ENCODE measurements at places on chromosomes 6 and 20.
A peak's percentile ranks its signal among the peaks of the same experiment; 100 is the strongest.

- DNase-seq, result no peak
Observed at GRCh38 chr6:139485742-139486475, 111.5 kb upstream of the CITED2 start.

DNA sequence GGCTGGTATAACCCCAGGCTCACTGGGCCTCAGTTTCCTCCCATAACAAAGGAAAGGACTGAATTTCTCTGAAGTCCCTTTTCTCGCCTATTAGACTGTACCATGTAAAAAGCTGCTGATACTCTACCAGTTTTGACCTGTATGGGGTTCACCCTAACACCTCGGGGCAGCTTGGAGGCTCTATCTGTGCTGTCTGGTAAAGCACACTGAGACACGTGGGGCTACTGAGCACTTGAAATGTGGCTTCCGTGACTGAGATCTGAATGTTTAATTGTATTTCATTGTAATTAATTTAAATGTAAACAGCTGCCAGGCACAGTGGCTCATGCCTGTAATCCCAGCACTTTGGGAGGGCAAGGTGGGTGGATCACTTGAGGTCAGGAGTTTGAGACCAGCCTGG lies 24.0 kb downstream of the BMP7 start:
- DNase-seq, result no peak

DNA sequence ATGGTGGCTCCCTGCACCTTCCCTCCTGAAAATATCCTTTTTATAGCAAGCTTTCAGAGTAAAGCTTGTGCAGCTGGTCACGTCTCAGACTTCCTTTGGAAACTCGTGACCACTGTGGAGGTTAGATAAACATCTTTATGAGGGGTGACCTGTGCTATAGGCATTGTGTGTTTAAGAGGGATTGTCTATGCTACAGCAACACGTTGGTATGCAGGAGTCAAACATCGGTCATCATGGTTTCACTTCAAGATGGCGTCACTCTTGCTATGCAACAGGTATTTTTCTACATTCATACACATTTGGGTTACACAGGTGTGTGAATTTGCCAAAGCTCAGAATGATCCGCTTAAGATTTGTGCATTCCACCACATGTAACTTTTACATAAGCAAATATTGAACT lies 14.6 kb upstream of the BLCAP start:
- DNase-seq, result no peak

- DNase-seq, result no peak
Observed at GRCh38 chr6:118080547-118080946, 173.5 kb downstream of the SLC35F1 start.

- DNase-seq, result no peak
Observed at GRCh38 chr6:126923807-126924206, 194.7 kb upstream of the RSPO3 start.

GRCh38 chr6:13762611-13763441 lies 51.2 kb upstream of the RANBP9 start:
- DNase-seq, result peak; percentile 96

GRCh38 chr20:33411711-33412483 lies 10.6 kb upstream of the CDK5RAP1 start:
- no peak for DNase-seq

DNA sequence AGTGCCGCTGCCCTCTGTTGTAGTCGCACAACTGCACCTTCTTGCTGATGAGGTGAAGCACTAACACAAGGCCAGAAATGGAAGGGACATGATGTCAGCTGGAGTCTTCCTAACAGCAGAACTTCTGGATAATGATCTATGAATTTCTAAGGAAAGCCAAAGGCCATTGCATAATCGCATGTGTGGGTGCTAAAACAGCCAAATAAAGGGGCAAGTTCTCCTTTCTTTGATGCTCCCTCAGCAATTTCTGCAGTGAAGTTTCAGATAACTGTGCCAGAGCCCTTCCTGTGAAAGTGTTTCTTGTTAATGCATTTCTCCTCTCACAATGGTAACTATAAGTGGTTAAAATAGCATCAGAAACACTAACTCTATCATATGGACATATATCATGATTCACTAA lies 8.0 kb upstream of the F13A1 start:
- DNase-seq, result peak; percentile 50

DNA sequence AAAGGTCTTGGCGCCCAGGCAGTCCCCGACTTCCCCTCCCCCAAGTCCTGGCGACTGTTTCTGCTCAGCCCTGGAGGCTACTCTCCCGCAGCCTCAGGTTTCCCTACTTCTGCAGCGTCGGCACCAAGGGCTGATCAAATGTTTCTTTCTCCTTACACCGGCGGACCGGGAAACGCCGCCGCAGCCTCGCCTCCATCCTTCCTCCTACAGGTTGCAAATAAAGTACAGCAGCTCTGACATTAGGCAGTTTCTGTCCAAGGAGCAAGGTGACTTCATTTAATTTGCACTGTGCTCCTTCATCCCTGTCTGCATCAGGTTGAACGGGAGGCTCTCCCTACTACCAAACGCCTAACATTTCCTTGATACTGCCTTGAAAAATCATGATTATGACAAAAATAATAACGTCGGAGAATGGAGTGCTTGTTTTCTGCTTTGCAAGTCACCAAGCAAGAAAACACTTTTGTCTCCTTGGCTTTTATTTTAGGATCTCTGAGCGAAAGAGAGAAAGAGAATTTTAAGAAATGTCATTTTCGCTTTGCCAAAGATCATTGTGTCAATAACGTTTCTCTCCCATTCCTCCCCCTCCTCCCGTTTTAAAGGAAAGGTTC lies 1.0 kb downstream of the CLIC5 start:
- peak; percentile 7 for DNase-seq

- DNase-seq, result peak; percentile 91
Observed at GRCh38 chr6:121652726-121653623, 217.5 kb downstream of the GJA1 start.

- no peak for DNase-seq
Observed at GRCh38 chr20:8646716-8647115, 422.2 kb upstream of the PLCB4 start.

GRCh38 chr6:40882323-40882997 lies 156.6 kb downstream of the UNC5CL start:
- no peak for DNase-seq

DNA sequence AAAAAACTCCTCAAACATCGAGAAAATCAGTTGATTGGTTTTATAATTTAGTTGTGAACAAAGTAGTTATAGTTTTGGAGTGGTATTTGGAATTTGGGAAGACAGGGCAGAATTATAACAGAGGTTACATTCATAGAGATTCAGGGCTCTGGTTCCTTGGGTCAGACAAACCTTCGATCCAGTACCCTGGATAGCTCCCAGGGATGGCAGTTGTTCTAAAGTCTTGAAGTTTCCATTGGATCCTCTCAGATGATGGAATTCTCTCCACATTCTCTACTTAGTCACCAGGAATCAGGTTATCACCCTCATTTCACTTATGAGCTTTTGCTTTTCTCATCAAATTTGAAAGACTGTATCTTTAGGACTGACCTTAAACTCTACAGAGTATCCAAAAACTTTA lies 285.1 kb downstream of the CENPW start:
- peak; percentile 15 for DNase-seq

- DNase-seq, result no peak
Observed at GRCh38 chr6:153073841-153074240, 57.2 kb downstream of the RGS17 start.

GRCh38 chr6:137412562-137412961 lies 81.6 kb downstream of the OLIG3 start:
- DNase-seq, result no peak

DNA sequence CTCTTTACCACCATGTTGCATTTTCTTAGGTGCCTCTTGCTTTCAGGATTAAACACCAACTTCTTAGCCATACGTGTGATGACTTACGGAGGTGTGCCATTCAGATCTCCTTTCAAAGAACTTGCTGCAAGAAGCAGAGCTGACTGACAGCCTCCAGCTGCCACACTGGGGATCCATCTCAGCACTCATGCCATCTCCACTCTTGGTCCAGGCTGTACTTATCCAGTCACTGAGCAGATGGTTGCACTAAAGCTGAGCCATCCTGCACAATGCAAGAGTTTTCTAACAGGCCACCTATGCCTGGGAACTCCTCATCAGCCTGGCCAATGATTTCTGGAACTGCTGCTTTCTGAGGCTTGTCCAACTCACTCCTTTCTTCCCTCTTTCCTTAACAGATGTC lies 31.4 kb upstream of the KIF6 start:
- DNase-seq, result no peak

DNA sequence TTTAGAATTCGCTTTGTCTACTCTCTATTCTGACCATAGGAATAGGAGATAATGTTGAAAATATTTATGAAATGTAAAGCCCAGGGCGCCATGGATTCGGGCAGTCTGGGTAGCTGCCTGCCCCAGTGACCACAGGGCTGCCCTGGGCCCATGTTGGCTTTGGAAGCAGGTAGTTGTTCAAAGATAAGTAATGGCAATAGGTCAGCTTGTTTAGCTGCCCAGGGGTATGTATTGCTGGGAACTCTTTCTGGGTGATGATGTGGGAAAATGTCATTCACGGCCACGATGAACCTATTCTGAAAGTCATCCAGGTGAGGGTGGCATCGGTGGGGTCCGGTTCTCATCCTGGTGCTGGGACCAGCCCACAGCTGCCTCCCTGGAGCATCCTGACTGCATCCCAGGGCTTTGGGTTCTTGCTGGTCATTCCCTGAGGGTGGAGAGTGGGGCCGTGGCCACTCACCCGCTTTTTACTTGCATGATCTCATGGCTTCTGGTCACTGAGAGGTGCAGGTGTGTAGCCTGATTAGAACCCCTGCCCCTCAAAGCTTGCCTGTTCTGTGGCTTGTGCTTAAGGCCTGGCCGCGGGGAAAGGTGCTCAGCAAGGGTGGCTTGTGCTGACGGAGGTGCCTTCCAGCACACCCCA lies 102.8 kb downstream of the ERMARD start:
- DNase-seq, result no peak

DNA sequence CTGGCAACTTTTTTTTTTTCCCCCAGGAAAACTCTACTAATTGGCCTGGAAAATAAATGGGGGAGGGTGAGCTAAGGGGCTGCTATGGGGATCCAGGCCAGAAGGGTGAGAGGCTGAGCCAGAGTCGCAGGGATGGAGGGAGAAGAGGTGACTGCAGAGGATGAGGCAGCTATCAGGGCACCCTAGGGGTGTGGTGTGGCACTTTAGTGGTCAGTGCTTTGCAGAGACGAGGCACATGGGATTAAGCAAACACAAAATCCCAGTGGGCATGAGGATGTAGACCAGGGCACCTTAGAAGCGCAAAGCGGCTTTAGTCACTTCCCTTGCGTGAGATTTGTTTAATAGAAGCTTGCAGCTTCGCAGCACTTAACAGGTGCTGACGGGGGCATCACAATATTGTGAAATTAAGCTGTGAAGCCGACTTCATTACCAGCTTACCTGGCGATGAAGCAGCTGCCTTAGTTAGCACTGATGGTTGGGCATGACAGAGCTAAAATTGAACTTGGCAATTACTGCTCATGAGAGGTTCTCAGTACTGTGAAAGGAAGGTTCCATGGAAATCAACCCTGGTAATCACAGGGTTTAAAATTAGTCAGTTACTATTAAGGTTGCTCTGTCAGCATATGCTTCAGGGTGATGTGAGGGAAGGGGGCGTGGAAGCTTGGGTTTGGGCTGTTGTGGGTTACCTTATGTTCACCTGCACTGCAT lies 26.0 kb downstream of the TOX2 start:
- peak; percentile 72 for DNase-seq

DNA sequence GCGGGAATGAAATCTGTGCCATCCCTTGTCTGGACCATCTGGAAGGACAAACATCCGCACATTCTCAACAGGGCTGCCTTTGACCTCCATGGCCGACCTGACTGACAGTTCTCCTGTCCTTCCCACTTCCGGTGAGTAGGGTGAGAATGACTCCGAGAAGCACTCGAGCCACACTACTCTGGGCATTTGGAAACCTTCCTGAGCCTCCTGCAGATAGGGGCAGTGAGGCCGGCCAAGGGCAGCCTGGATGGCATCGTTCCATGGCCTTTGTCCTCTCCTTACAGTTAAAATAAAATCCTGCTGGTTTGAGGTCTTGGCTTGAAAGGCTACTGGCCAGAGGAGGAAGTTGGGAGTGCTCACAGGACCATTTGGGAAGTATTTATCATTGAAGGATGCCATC lies 70.9 kb upstream of the QKI start:
- no peak for DNase-seq

DNA sequence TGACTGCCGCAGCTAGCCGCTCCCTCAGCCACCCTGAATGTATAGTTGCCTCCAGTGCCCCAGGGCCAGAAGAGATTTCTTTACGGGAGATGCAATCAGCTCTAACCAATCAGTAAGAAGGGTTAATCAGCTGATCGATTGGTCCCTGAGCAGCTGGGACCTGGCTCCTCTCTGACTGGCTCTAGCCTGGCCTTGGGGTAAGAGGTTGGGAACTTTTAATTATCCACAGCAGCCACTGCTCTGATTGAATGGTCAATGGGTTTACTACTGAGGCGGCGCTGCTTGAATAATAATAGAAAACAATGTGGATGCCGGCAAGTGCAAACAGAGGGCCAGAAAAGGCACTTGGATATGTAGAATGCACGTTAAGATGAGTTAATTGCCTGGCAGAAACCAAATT lies 99.8 kb downstream of the TFAP2A start:
- DNase-seq, result no peak

GRCh38 chr6:43246301-43247113 lies 3.2 kb downstream of the TTBK1 start:
- no peak for DNase-seq

- DNase-seq, result no peak
Observed at GRCh38 chr6:79872303-79872702, 75.0 kb downstream of the ELOVL4 start.

GRCh38 chr6:52549428-52549827 lies 27.4 kb downstream of the TRAM2 start:
- no peak for DNase-seq

GRCh38 chr6:42907336-42907735 lies 8.5 kb upstream of the PTCRA start:
- no peak for DNase-seq

GRCh38 chr6:144153971-144154370 lies 3.7 kb downstream of the STX11 start:
- DNase-seq, result no peak

- DNase-seq, result no peak
Observed at GRCh38 chr20:63366390-63367365, 5.5 kb upstream of the CHRNA4 start.

DNA sequence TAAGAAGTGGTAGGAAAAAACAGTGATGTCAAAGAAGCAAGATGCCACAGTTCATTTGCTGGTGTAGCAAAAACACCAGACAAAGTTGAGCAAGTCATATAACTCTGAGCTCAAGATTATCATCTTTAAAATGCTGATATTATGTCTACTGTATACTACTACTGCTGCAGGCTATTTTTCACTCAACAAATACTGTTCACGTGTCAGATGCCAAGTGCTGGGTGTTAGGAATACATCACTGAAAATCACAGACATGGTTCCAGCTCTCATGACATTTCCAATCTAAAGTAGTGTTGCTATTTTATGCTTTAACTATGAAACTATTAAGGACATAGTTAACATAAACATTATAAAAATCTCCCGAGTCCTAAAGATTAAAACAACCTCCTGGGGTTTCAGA lies 163.0 kb downstream of the NKAIN2 start:
- no peak for DNase-seq

GRCh38 chr6:74320715-74321114 lies 624.7 kb downstream of the CD109 start:
- no peak for DNase-seq
